Heart left ventricle (tissue), 16 donors: ENCODE measurements at places on chromosomes 7 and 10. TPM values are rescaled to one million over a fixed set of nuclear protein-coding genes. Genes with fewer than 3 reads are reported as not detected.

DNA sequence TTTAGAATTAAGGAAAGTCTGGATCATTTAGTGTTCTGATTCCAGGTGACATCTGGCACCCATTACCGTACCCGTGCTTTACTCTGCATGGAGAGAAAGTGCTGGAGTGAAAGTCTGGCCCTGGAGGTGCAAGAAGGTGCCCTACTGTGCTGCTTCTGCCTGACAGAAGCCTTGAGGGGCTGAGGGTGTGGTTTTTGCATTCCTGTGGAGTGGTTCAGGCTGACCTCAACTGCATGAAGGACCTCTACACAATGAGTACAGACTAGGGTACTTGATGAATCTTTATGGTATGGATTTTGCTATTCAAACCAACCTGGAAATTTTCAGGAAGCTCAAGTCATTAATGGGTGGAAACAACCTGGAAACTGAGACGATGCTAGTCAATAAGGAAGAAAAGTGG is 45.1 kb upstream of the GSAP start:
- no peak for DNase-seq

DNA sequence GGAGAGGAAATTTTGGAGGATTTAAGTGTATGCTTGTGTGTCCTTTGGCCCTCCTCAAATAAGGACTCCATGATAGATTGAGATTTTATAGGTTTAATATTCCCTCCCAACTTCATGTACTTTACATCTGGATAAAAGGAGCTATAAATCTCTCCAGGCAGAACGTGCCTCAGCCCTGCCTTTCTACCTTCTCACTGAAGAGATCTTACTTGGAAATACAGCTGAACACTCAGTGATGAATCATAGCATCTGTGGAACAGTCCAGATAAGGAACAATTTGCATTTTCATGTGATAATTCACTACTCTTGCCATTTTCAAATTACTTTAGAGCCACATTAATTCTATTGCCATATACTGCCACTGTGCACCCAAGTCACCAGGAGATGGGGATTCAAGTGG is 364.6 kb upstream of the PODXL start:
- no peak for DNase-seq

DNA sequence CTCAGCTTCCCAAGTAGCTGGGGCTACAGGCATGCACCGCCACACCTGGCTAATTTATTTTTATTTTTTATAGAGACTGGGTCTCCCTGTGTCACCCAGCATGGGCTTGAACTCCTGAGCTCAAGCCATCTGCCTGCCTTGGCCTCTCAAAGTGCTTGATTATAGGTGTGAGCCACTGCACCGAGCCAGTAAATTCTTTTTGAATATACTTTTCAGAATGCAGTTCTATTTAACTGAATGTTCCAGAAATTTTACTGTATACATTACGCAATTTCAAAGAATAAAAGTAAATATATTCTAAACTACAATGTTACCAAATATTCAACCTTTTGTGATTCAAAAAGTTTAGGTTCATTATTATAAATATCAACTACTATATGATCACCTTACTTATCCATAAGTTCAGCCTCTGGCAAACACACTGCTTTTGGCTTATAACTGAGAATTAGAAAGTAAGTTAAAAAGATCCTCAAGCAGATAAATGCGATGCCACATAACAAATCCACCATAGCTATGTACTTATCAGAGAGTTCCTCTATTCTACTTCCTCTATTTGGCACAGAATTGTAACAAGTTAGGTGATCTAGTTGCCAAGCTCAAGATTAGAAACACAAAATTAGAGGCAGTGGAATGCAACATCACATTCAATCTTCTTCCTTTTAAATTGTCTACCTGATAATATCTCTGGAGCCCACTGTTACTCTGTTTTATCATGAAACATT is 118.2 kb downstream of the ANK3 start:
- DNase-seq, result no peak

PPP1R9A gene
- total RNA-seq, result 24.1 TPM

GRCh38 chr7:45998506-45998905 is 77.4 kb upstream of the IGFBP3 start:
- DNase-seq, result no peak

DNA sequence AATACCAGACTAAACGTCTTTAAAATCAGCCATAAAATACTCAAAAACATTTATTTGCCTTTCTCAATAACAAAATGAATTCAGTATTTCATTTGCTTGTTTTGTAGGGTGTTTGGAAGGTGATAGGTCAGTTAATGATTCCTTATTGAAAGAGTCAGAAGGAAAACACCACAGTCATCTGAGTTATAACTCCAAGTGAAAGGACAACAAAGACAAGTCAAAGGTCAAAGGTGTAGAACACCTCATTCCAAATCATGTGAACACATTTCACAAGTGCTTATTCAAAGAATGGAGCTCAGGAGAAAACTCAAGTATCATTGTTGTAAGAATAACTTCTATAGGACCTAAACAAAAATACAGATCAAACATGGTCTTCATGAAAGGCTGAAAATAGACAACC is 318.6 kb upstream of the PHF14 start:
- no peak for DNase-seq

DNA sequence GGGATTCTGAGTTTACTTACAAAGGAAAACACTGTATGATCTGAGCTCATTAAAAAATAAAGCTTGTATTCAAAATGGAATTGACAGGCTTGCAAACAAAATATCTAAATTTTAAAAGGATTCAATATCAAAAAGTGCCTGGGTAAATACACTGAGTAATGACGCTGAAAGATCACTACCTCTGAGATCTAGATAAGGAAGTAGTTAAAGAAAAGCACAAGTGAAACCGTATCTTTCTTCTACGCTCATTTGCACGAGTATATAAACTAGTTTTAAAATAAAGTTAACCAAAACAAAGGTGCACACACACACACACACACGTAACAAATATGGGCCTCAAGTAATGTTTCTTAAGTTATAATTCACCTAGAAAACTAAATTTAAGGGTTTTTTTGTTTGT is 93.4 kb downstream of the SNX13 start:
- DNase-seq, result no peak

DNA sequence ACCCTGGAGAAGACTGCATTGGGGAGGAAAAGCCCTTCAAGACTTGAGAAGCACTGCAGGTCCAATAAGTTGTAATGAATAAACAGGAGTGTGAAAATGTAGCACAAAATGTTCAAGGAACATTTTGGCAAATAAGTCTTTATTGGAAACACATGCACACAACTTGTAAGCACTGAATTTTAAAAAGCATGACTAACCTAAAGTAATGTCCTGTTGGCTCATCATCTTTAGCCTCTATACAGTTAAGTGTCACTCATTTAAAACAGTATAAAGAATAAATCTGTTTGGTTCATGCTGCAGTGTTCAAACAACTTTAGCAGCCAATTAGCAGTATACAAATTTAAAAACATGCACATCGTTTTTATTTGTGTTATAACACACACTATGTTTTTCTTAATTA is 108.6 kb downstream of the CDK6 start:
- no peak for DNase-seq
